Activated CD8-positive, alpha-beta T cell treated with anti-CD3 and anti-CD28 coated beads, Interleukin-2, amount 10 ng/mL, durations not matched to agents 7 days and 5 days (primary cell): ENCODE measurements at places on chromosomes 7 and 10. TPM values are rescaled to one million over a fixed set of nuclear protein-coding genes. Genes with fewer than 3 reads are reported as not detected.

Gene TBC1D12
- total RNA-seq: 0.05 TPM

Gene AKR1C8
- 0.18 TPM for total RNA-seq

Gene TUBB8
- total RNA-seq: not detected

Gene INSYN2A
- not detected for total RNA-seq

Gene CALCR
- not detected for total RNA-seq
